ENCODE measurements at places on chromosomes 6 and 20.

GRCh38 chr20:51434580-51435247 lies 107.8 kb downstream of the NFATC2 start:
- no peak for DNase-seq

DNA sequence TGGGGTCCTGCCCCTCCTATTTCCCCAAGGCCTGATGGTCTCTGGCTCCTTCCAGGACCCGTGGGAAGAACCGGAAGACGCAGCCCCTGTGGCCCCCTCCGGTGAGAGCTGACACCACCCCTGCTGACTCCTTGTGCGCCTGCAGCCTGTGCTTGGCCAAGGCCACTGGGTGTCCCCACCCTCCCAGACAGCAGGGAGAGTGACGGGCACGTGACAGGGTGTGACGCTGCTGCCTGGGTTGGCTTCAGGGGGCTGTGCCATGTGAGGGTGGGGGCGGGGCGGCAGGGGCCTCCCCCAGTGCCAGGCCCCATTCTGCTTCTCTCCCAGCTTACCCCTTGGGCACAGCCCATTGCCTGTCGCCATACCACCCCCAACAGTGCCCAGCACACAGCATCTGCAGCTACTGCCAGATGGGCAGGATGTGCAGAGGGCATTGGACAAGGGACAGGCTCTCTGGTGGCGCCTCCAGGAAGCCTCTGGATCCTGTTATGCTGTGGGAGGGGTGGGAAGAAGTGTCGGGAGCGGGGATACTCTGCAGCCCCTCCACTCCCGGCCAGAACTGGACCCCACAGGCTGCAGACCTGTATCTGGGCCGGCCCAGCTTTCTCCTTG lies 2.9 kb downstream of the BIRC7 start:
- DNase-seq, result no peak

DNA sequence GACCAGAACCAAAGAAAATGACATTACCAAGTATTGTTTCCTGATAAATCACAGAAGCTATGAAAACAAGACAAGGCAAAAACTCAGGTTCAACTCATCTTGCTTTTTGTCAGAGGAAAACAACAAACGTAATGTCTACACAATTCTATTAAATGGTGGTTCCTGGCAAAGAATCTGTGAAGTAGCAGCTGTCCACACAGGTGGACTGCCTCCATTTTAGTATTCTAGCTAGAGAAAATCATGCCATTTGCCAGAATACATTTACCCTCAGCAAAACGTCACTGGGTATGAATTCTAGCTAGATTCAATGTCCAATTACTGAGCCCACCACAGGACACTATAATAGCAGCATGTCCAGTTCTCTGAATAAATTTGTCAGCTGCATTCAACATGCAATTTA lies 125.4 kb downstream of the ADGRB3 start:
- DNase-seq, result no peak

- no peak for DNase-seq
These were observed 304.5 kb downstream of the CD83 start for GRCh38 chr6:14422061-14422460.

GRCh38 chr20:60200305-60200918 lies 242.2 kb downstream of the CDH26 start:
- DNase-seq, result no peak

- no peak for DNase-seq
These were observed 541 bp downstream of the CDC25B start for GRCh38 chr20:3796477-3797225.

- no peak for DNase-seq
These were observed 309 bp upstream of the ABRACL start for GRCh38 chr6:139028215-139028657.

GRCh38 chr20:1328680-1329330 lies at the start of gene SDCBP2:
TSS of gene SDCBP2 (minus strand) at chr20:1329139. CDS start at chr20:1320416, 8,723 bp downstream.
- no peak for DNase-seq

GRCh38 chr6:83314693-83315092 lies 116.2 kb downstream of the ME1 start:
- DNase-seq, result no peak

- no peak for DNase-seq
These were observed 292.3 kb upstream of the RNF217 start for GRCh38 chr6:124669713-124670480.

- no peak for DNase-seq
These were observed 306.2 kb downstream of the SYNE1 start for GRCh38 chr6:152330961-152331360.

- DNase-seq, result peak; percentile 56
These were observed 586 bp upstream of the NQO2 start for GRCh38 chr6:2998998-2999617.

- DNase-seq, result no peak
These were observed 142.7 kb upstream of the EXOC2 start for GRCh38 chr6:835476-836160.

DNA sequence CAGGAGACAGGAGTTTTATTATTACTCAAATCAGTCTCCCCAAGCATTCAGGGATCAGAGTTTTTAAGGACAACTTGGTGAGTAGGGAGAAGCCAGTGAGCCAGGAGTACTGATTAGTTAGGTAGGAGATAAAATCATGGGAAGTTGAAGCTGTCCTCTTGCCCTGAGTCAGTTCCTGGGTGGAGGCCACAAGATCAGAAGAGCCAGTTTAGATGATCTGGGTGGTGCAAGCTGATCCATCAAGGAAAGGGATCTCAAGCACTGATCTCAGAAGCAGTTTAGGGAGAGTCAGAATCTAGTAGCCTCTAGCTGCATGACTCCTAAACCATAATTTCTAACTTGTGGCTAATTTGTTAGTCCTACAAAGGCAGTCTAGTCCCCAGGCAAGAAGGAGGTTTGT lies 706.5 kb upstream of the MAP3K7 start:
- DNase-seq, result no peak

DNA sequence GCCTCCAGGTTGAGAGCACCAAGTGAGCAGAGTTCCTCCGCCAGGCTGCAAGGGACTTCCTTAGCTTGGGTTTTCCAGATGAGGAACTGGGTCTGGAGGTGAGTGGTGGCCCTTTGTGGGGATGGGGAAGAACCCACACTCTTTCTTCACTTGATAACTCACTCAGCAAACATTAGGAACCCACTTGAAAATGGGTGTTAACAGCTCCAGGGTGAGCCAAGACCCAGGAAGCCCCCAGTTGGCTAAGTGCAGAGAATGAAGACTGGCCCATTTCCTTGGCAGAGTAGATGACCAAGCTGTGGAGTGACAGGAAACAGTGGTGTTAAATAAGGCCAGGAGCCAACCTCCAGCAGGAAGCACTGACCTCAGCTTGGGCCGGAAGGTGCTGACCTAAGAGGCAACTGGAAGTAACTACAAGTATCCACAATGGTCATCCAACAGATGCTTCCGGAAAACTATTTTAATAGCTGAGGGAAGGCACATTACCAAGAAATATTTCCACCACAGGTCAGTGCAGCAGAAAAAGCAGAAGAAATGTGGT lies 22.7 kb downstream of the MRPL14 start:
- no peak for DNase-seq

DNA sequence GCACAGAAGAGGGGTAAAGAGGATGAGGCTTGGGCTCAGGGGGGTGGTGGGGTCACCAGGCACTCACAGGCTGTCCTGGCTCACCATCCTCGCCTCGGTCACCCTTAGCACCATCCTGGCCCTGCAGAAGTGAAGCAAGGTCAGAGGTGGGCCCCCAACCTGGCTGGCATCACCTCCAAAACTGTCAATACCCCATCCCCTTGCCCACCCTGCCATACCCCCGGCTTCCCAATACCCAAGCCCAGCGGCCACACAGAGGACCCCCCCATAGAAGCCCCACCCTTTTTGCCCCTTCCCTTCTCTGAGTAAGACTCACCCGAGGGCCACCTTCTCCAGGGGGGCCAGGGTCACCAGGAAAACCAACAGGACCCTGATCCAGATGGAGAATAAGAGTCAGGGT lies 23.6 kb downstream of the COL11A2 start:
- DNase-seq, result no peak

DNA sequence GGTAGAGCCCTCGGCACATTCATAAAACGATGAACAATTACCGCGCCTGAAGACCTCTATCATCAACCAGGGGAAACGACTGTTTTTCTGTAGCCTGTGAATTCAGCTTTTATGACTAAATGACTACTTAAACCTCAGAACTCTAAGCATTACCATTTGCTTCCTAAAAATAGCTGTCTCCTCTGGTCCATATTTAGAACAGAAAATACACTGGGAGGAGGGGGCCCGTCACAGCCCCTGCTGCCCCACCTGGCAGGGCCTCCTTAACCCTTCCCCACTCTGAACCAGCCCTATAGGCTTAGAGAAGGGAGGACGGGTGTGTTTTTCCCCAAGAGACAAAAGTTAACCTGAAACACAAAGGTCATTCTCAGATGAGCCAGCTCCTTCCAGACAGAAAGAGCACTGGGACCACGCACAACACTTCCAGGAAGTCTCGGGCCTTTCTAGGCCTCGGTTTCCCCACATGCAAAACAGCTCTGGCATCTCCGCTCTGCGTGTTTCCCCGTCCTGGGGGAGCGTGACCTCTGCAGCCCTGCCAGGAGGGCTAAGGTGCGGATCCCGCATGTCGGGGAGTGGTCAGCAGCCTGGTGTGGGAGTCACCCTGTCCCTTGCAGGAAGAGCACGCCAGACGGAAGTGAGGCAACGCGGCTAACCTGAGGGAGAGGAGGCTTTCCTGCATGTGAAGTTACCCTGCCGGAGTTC lies 193.9 kb downstream of the DLL1 start:
- DNase-seq, result no peak

GRCh38 chr6:44559486-44560270 lies 172.2 kb downstream of the CDC5L start:
- no peak for DNase-seq

- DNase-seq, result no peak
These were observed 192.5 kb upstream of the KCNK16 start for GRCh38 chr6:39515006-39515405.

DNA sequence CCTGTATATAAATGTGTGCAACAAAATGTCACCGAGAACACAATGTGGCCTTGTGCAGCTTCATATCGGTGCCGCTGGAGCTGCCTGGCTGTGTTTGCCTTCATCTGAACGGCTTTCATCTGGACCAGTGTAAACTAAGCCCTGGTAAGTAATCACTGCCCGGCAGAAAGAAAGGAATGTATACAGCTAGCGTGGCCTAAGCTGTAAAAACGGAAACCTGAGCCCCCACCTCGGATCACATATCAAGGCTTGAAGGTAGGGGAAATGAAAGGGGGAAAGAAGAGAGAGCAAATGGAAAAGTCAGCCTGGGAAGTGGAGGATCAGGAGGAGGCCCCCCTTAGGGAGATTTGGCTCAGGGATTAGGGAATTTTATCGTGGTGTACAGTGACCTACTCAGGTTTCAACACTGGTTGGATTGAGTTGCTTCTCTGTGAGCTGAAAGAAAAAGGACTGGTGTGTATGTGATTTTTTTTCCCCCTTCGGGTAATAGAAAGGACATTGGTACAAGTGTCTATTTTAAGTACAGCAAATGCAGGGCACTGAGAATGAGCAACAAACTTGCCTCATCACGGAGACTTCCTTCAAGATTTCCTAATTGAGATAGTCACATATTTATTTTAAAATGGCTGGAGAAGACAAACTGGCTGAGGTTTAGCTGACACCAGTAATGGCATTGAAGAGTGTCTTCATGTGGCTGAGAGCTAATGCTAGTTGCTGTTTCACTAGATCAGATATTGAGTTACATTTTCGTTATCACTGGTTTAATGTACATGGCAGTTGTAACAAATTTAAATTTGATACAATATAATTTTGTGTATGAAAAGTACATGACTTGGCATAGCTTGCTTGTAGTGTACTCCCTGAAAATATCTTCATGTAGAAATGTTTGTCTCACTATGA lies 3.5 kb downstream of the SOBP start:
- DNase-seq, result no peak

- no peak for DNase-seq
These were observed 10.1 kb downstream of the PKHD1 start for GRCh38 chr6:52077180-52077884.

DNA sequence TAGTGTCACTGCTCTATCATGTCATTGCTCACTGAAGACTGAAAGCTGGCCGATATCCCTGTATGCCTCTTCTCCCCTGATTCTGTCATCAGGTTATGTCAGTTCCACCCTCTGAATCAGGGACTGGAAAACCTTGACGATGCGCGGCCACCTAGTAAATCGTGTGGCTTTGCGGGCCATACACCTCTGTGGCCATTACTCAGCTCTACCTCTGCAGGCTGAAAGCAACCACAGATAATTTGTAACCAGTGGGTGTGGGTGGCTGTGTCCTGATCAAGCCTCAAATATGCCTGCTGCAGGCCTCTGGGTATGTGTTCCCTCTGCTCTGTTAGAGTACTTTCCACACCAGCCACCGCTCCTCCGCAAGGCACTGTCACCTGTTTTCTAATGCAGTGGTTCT lies 105.2 kb downstream of the GMPR start:
- no peak for DNase-seq

GRCh38 chr20:10733122-10733521 lies 59.3 kb upstream of the JAG1 start:
- DNase-seq, result no peak

DNA sequence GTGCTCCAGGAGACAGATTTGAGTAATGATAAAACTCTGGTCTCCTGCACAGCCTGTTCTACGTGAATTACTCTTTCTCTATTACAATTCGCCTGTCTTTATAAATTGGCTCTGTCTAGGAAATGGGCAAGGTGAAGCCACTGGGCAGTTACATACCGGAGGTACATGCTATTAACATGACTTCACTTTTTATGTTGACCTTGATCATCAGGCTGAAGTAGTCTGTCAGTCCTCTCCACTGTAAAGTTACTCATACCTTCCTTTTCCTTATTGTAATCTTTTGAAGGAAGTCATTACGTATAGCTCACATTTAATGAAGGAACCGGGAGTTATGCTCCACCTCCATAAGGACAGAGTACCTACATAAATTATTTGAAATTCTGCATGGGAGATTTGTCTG lies 19.9 kb upstream of the KHDC1 start:
- no peak for DNase-seq

- no peak for DNase-seq
These were observed 60.2 kb upstream of the ADGRF1 start for GRCh38 chr6:47102331-47102730.
